A549 treated with Mapracorat at 1 μM for 4 hours (cell line): ENCODE measurements at places on chromosomes 6 and 20. TPM values are rescaled to one million over a fixed set of nuclear protein-coding genes. Genes with fewer than 3 reads are reported as not detected.

PRR18 gene
- 0.06 to 0.39 TPM (median 0.18 TPM) in 4 of 5 replicates, not detected in the other for total RNA-seq

POPDC3 gene
- total RNA-seq: 23.4 to 25.4 TPM (median 24.4 TPM) in 5 replicates

HCRTR2 gene
- not detected in 5 replicates for total RNA-seq

PEDS1 gene
- 47.6 to 56.1 TPM (median 54.9 TPM) in 5 replicates for total RNA-seq

NRSN1 gene
- total RNA-seq: not detected in 5 replicates

GLP1R gene
- not detected in 5 replicates for total RNA-seq

SLC17A9 gene
- total RNA-seq: 0.06 to 0.18 TPM (median 0.09 TPM) in 3 of 5 replicates, not detected in the others
